ENCODE measurements at places on chromosomes 3 and 15.

DNA sequence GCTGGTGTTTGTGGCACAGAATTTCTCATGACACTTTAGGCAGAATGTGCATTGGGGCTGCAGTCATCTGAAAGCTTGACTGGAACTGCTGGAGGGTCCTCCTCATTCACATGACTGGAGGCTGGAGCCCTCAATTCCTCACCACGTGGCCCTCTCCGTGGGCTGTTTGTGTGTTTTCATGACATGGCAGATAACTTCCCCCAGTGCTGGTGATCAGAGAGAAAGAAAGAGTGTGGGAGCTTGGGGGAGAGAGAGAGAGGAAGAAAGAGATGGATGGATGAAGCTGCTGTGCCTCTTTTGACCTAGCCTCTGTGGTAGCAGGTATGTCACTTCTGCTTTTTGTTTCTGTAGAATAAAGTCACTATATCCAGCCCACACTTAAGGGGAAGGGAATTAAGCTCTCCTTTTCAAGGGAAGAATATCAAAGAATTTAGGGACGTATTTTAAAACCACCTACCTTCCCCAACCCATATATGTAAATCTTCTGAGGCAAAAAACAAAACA is 169.6 kb upstream of the IL12A start:
- DNase-seq, result no peak

- no peak for DNase-seq
These were observed 65.5 kb downstream of the SSUH2 start for GRCh38 chr3:8579096-8579495.

- no peak for DNase-seq
These were observed 47.6 kb downstream of the TXNRD3 start for GRCh38 chr3:126607214-126607908.

DNA sequence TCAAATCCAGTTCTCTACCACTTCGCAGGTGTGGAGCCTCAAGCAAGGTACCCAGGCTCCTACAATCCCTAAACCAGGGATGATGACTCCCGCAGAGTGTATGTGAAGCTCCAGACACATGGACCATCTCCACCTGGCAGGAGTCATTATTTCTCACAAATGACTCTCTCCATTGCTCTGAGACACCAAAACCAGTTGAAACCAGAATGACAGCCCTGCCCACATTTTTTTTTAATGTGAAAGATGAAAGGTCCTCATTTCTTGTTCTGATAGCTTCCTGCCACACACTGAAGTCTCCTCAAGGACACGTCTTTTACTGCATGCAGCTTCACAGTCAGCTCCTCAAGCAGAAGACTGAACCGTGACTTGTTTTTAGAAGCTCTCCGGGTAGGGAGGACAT is 61.4 kb upstream of the ZBTB38 start:
- no peak for DNase-seq

DNA sequence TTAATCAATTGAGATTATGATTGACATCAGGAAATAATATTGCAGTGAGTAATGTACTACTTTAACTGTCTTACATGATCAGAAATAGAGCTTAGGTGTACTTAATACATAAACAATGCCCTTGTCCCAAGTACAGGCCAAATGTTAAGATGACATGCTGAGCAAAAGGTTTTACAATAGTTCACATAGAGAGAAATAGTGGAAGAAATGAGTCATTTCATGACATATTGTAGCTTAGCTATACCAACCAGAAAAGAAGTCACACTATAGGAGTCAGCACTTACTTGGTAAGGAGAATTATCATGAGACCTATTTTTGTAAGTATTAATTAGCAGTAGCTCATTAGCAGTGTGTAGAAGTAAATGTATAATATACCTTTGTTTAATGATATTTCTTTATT is 96.4 kb upstream of the NANOGP8 start:
- DNase-seq, result no peak

All from cortex of kidney (tissue), 1 donor.